ENCODE measurements at places on chromosomes 11 and 22.

GRCh38 chr11:95091663-95092180 is 2.1 kb downstream of the ENDOD1 start:
- DNase-seq, result no peak

- no peak for DNase-seq
Observed at GRCh38 chr11:61680622-61681221, 531 bp downstream of the DAGLA start.

DNA sequence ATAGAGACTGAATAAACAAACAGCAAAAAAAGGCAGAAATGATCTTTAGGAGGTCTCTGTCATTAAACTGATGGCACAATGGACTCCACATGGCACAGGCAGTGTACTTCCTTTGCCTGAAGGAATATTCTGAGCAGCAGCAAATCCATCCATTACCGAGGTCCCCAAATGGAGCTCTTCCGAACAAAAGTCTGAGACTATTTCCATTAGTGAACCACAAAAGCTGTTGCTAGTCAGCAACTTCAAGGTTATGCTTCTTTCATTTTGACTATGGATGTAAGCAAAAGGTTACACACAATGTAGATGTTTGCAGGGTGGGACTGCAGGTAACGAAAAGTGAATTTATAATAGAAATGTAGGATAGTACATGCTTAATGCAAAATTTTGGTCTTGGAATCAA is 14.5 kb downstream of the NARS2 start:
- DNase-seq, result no peak

- DNase-seq, result peak; percentile 66
Observed at GRCh38 chr22:43996170-43996980, 27.7 kb upstream of the PARVB start.

DNA sequence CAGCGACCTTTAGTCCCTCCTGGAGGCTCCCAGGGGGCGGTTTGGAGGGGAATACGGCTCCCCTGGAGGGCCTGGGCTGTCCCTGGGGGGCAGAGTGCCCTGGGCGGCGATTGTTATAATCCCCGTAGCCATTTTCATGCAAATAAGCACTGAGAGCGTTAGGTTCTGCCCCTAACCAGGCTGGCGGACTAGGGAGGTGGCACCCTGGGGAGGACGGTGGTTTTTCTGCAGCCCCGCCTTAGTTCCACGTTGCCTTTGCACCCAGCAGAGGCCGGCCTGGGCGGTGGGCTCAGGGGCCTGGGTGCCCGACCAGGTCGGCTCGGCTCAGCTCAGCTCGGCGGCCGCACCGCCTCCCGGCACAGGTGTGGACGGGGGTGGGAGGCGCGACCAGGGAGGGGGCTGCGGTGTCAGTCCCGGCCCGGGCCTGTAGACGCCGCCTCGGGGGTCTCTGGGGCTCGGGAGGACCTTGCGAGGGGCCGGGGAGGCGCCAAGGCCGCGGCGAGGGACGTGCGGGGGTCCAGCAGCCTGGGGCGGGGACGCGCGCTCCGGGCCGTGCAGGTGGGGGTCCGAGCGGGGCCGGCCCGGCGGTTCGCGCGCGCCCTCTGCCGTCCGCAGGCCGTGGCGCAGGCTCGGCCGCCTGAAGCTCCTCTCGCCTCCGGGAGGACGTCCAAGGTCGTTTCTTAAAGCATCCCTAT is 2.3 kb upstream of the DUSP8 start:
- DNase-seq, result no peak

DNA sequence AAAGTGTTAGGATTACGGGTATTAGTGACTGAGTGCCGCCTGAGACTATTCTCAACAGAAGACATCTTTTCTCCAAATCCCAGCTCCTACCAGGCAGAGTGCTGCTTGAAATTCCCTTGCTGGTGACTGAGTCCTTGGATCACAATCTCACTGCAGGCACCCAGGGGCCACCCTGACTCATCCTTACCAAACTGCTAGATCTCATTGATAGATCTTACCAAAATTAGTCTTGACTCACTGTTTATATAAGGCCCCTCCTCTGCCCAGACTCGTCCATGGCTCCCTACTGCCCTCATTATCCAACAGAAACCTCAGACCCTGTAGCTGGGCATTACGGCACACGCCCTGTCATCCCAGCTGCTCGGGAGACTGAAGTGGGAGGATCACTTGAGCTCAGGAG is 14.7 kb downstream of the TBC1D10A start:
- no peak for DNase-seq

DNA sequence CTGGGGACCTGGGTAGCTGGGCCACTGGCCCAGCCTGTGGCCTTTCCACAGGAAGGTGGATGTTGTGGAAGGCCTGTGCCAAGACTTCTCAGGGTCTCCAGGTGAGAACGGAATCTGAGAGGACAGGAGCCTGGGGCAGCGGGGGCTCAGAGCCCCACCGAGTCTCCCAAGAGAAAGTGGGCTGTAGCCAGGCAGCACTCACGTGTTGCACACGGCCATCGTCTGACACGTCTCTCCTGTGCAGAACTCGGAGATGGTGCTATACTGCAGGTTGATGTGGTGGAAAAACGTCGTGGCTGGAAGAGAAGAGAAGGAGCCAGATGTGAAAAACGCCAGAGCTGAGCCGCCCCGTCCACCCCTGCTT is 6.4 kb downstream of the MOB2 start:
- DNase-seq, result no peak
